NCI-H1436 treated with DMSO at 0.1 percent for 48 hours (cell line): ENCODE measurements at places on chromosomes 13 and 19.

GRCh38 chr13:109957875-109958274, 171.5 kb upstream of the IRS2 start:
- no peak for DNase-seq

DNA sequence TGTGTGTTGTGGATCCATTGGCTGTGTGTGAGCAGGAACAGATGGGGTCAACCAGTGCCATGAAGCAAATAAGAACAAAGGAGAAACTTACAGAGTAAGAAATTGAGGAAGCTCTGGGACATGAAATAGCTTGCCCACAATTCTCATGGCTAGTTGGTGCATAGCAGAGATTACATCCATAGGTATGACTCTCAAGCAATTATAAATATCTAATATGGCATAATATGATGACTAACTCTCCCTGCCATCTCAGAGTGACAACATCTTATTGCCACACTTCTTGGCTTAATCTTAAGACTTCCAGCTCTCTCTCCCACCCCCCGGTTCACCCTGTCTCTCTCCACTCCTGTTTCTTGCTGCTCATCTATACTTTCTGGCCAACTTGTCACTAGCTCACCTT, 53.3 kb downstream of the OXGR1 start:
- no peak for DNase-seq

DNA sequence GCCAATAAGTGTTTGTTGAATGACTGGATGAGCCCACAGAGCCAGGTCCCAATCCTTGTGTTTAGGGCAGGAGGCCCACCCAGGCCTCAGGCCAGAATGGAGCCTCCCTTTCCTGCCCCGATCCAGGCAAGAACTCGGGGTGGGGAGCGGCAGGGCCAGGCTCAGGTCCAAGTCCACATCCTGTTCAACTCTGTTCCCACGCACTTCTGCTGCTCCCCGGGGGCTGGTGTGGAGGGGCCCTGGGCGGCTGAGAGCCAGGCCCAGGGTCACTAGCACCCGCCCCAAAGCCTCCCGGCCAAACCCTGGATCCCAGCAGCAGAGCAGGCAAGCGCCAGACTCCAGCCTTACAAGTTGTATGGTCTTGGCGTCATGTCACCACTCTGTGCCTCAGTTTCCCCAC, 8.0 kb downstream of the ANGPTL8 start:
- no peak for DNase-seq

DNA sequence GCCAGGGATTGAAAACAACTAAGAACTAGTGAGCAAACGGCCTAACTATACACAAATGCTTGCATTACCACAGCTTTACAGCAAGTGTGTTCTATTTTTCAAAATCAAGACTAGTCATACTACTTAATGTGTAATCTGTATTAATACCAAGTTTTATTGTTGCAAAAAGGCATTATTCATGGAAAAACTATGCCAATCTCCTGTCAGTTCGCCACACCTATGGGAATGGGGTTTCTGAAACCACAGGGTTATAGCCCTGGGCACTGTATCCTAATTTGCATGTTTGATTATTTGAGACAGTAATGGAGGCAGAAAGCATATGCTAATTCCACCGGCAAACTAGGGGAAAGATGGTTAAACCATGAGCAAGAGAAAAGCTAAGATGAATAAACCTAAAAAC, 14.3 kb downstream of the GAS6 start:
- DNase-seq: no peak

DNA sequence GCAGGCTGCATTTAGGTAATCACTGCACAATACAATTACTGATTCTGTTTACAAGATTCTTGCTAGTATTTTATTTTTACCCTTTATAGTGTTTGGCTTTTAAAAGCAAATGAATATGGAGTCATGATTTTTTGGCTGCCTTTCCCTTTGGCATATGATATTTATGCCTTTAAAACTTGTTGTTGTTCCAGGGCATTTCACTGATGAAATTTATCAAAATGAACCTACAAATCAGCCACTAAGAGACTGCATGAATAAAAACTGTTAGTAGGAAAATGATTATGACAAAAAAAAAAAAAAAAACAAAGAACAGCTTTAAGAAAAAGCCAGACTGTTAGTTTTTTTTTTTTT, 2.6 kb downstream of the CPB2 start:
- no peak for DNase-seq

GRCh38 chr13:74193391-74193790, 59.2 kb upstream of the KLF12 start:
- no peak for DNase-seq

DNA sequence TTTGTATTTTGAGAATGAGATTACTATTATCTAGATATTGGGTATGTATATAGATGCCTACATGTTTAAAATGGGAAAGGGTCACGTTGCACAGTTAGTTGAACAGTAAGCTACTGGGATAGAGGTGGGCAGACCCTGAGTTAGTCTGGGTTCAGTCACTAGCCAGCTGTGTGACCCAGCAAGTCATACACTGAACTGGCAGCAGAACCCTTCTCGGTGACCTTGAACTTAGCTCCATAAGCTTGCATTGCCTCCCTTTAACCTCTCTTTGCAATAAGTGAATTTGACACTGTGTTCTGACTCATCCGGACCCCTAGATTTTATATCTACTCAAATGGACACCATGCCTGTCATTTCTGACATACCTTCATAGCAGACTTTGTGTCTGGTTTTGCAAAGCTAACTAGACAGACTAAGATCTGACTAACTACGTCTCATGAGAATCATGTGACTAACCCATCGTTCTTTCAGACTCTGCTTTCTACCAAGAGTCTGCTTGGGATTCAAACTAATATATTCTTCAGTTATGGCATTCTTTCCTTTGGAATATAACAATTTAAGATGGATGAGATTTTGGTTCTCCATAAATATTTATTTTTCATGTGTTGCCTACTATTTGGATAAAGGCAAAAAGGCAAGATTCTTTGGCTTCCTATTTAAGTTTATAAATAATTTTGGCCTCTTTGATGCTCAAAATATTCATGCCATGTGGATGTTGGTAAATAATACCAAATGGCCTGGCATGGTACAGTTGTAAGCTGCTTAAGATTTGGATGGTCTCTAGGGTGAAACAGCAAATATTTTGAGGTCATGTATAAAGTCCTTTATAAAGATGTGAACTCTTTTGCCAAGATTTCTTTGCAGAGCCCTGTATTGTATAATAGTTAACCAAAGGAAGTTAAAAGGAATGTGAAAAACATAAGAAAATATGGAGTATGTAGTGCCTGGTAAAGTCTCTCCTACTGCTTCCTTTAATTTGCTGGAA, 159.3 kb downstream of the ITGBL1 start:
- no peak for DNase-seq

GRCh38 chr19:55809381-55810058, 22.3 kb downstream of the NLRP11 start:
- DNase-seq: peak; percentile 61

DNA sequence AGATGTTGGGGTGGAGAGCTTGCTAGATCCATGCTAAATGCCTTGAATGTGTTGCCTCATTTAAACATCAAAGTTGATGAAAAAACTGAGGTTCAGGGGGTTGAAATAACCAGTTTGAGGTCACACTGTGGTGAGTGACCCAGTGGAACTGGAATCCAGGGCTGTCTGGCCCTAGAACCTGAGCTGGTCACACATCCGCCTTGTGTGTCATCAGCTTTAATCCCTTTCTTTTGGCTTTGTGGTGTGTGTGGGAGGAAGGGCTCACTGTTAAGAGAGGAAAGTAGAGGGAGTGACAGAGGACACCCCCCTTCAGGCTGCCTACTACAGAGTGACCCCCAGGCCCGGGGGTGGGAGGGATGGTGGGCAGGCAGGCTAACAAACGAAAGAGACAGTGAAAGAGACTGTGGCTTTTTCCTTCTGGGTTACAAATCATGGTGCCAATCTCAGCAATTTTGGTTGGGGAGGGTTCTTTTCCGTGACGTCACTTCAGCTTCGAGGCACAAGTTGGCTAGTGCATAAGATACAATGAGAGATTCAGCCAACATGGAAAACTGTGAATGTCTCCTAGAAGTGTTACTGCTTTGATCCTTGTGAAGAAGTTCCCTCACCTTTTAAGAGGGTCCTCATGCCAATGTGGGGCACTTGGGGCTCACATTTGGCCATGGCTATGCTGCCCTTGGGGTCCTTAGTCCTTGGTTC, 164.9 kb downstream of the DLEU7 start:
- DNase-seq: no peak

- DNase-seq: no peak
These were observed 13.6 kb upstream of the ANGPTL8 start for GRCh38 chr19:11225815-11226214.
